ENCODE measurements at places on chromosomes 2 and 18. TPM values are rescaled to one million over a fixed set of nuclear protein-coding genes. Genes with fewer than 3 reads are reported as not detected.

Gene HAAO
- total RNA-seq: not detected

Gene RNF144A
- 0.13 TPM for total RNA-seq

Gene CABYR
- total RNA-seq: 0.90 TPM

Gene SIX3
- not detected for total RNA-seq

Gene OSBPL6
- total RNA-seq: 11.8 TPM

Gene OXER1
- total RNA-seq: not detected

Gene PLGLB1
- 0.26 TPM for total RNA-seq

Gene RTKN
- 22.1 TPM for total RNA-seq

Gene HOXD9
- total RNA-seq: not detected

Gene CTLA4
- total RNA-seq: not detected

Gene MLPH
- 14.7 TPM for total RNA-seq

Gene NEB
- total RNA-seq: 0.90 TPM

Gene ANKRD30B
- total RNA-seq: not detected

Gene CD28
- not detected for total RNA-seq

Gene NEU2
- not detected for total RNA-seq

Gene AQP12A
- not detected for total RNA-seq

Gene KCNJ3
- total RNA-seq: not detected

Gene PTH2R
- total RNA-seq: 0.13 TPM

Gene ACMSD
- not detected for total RNA-seq

Gene TLK1
- 11.8 TPM for total RNA-seq

Gene DPYSL5
- total RNA-seq: not detected

Gene MSH2
- 7.3 TPM for total RNA-seq

Gene ERMN
- not detected for total RNA-seq

All from bronchial epithelial cell (primary cell).